ENCODE measurements at places on chromosomes 13 and 19. TPM values are rescaled to one million over a fixed set of nuclear protein-coding genes. Genes with fewer than 3 reads are reported as not detected.

Gene TSHZ3
- total RNA-seq = 1.6 TPM

Gene LPAR2
- 21.9 TPM for total RNA-seq

Gene OR10H1
- total RNA-seq = not detected

Gene ZNF99
- not detected for total RNA-seq

Gene MBOAT7
- 289 TPM for total RNA-seq

Gene LILRB2
- not detected for total RNA-seq

Gene RNF17
- not detected for total RNA-seq

Gene CGB5
- not detected for total RNA-seq

Gene SIGLEC11
- total RNA-seq = not detected

Gene FCAR
- not detected for total RNA-seq

Gene GJA3
- total RNA-seq = not detected

Gene IL11
- not detected for total RNA-seq

Gene MLNR
- not detected for total RNA-seq

Gene DGKH
- total RNA-seq = 13.4 TPM

Gene KLK4
- not detected for total RNA-seq

Gene LIM2
- 0.24 TPM for total RNA-seq

Gene DLEU7
- total RNA-seq = not detected

Gene ATP1A3
- total RNA-seq = 1.2 TPM

Gene C5AR2
- not detected for total RNA-seq

Gene PSPN
- 1.5 TPM for total RNA-seq

Gene ZNF98
- total RNA-seq = not detected

Gene KLHL26
- 12.1 TPM for total RNA-seq

Gene FUT1
- total RNA-seq = 0.26 TPM

Gene SRRM5
- total RNA-seq = 0.37 TPM

Gene TMEM221
- total RNA-seq = not detected

Gene TUBB4A
- total RNA-seq = 2.8 TPM

Gene ILF3
- total RNA-seq = 588 TPM
